Activated effector memory CD4-positive, alpha-beta T cell treated with Interleukin-2 at 50 U/mL for 16 hours (primary cell): ENCODE measurements at places on chromosomes 5 and 9.
A peak's percentile ranks its signal among the peaks of the same experiment; 100 is the strongest.

DNA sequence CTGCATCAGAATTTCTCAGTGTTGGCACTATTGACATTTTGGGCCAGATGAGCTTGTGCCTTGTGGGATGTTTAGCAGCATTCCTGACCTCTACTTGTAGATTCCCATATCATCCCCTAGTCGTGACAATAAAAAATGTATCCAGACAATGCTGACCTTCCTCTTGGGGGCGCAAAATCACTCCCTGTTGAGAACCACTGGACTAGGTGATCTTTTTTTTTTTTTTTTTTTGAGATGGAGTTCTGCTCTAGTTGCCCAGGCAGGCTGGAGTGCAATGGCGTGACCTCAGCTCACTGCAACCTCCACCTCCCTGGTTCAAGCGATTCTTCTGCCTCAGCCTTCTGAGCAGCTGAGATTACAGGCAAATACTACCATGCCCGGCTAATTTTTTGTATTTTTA, 22.6 kb downstream of the STXBP1 start:
- DNase-seq, result no peak

- DNase-seq, result peak; percentile 49
These were observed 16.3 kb downstream of the NMRK1 start for GRCh38 chr9:75071530-75072122.

GRCh38 chr5:9922719-9923118, 292.6 kb upstream of the TAS2R1 start:
- DNase-seq, result no peak

DNA sequence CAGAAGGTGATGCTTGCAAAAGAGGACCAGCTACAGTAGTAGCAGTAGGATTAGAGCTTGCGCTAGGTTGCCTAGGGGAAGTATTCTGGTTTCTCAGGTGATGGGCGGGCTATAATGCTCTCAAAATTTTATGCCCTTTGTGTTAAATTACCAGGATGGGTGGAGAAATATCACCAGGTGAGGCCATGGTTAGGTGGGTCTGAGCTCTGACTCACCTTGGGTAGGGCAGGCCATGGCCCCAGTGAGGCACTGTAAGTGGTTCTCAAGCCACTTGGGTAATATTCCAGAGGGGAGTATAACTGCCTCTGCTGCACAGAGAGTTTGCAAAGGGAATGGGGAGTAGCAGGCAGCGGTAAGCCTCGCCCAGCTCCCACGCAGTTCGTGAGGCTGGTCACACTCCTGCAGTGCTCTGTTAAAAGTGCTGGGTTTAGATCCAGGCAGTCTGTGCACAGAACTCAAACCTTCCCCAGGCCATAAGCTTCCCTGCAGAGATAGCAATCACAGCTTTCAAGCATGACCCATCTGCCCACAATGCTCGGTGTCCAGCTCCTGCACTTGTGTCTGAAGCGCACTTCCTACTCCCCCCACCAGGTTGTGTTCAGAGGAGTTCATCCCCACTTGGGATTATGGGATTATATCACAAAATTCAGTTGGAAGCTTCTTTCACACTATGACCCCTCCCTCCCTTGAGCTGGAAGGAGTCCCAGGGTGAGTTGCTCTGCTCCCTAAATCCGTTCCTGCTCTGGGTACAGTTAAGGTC, 575.0 kb downstream of the CHSY3 start:
- DNase-seq, result no peak
